ENCODE measurements at places on chromosomes 13 and 19.
A peak's percentile ranks its signal among the peaks of the same experiment; 100 is the strongest.

GRCh38 chr13:99548448-99548847 lies 47.2 kb downstream of the TM9SF2 start:
- no peak for DNase-seq

DNA sequence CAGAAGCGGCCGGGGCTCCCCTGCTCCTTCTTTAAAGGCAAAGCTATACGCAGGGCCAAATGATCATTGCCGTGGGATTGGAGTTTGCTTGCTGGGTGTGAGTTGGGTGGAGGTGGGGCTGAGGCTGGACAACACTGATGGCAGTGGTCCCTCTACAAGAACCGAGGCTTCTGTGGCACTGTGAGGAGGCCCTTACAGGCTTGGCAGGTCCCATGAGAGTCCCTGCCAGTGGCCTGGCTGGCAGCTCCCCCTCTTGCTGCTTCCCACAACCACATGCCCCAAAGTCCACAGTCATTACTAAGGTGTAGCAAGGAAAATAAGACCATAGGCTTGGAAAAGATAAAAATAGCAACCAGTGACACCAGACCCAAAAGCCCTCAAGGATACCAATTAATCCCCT lies 98.4 kb downstream of the ANKRD10 start:
- no peak for DNase-seq

GRCh38 chr19:2327773-2328400 lies 499 bp downstream of the LSM7 start:
- DNase-seq, result peak; percentile 26

DNA sequence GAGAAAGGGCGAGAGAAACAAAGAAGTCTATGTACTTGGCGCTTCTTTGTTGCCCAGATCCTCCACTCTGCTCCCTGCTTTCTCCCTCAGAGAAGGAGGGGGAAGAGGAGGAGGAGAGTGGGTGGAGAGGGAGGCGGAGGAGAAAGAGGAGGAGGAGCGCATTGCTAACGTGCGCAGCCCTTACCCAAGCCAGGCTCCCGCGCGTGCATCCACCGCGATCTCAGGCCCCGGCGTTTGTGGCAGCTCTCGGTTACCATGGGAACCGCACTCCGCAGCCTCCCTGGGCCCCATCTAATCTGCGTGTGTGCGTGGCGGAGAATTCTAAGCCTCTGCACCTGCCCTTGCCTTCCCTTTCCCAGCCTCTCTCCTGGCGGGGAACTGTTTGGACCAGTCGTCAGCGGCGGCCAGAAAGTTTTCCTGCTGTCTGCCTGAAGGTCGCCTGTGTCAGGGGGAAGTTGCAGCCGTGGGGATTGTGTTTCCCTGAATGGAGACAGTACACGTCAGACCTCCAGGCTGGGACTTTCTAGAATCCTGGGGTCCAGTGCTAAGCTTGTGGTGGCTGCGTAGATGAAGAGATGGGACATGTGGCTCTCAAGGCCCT lies at the start of gene ERICH6B:
Gene ERICH6B (minus strand): TSS at position 239 of the 601 bp plus-strand sequence. CDS start 18,734 bp downstream, outside the sequence.
- no peak for DNase-seq

GRCh38 chr19:12872255-12872654 lies 9.0 kb downstream of the DNASE2 start:
- DNase-seq, result no peak
